Fibroblast of skin of right quadriceps (primary cell): ENCODE measurements at places on chromosomes 11 and 22.
A peak's percentile ranks its signal among the peaks of the same experiment; 100 is the strongest.

GRCh38 chr11:15651816-15652215, 537.1 kb downstream of the INSC start:
- no peak for DNase-seq

- no peak for DNase-seq
Measured at GRCh38 chr11:128551058-128551457, 36.3 kb downstream of the ETS1 start.

GRCh38 chr11:102559839-102560238, 29.3 kb upstream of the MMP7 start:
- DNase-seq = no peak

- no peak for DNase-seq
Measured at GRCh38 chr11:76216536-76217325, 10.4 kb upstream of the WNT11 start.

GRCh38 chr22:36226189-36226588, 13.1 kb downstream of the APOL2 start:
- no peak for DNase-seq

DNA sequence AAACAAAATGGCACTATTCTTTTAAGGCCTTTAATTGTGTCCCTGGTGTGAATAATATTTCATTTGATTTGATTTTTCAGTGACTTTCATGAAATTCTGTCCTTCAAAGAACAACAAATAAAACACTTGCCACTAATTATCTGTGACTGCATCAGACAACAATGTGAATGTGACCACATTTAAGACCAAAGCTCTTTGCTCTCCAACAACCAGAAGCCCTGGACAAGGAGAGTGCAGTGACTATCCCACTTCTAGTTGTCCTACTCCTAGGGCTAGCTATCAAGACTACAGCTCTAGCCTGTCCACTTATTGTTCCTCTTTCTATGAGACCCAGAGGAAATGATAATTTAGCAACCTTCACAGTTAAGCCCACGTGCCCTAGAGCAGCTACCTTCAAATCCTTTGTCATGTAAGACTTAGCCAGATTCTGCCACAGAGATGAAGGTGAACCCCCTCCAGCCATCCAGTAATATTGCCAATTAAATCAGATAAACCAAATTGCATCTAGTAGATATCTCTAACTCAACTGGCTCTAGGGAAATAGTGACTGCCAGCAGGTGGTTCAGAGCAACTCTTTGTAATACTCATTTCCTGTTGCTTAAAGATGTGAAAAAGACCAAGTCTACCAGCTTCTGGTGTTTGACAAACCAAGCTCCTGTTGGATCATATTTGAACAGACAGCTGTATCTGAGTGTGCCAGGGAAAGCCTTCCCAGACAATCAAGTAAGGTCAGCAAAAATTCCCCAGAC, 142.6 kb upstream of the BLID start:
- no peak for DNase-seq

DNA sequence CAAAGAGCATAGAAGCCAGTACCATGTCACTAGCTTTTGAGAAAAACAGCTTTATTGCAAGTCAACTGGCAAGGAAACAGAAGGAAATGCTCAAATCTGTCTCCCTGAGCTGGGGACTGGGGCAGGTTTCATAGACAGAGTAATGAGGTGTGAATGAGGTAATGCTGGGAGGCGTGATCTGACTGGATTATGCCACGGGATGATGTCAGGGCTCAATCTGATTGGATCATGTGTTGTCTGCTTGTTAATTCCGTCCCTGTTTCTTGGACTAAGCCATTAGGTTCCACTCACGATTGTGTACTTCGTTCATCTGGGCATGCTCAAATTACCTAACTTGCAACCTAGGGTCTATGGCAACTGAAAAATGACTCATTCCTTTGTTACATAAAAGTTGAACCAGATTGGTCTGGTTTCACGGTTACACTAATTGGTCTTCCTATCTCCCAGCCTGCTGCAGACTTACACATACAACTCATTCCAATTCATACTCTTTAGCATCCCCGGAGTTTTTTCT, 20.2 kb upstream of the OR10A5 start:
- DNase-seq = no peak

GRCh38 chr11:120807414-120808150, 216.3 kb upstream of the TBCEL start:
- DNase-seq = peak; percentile 92

DNA sequence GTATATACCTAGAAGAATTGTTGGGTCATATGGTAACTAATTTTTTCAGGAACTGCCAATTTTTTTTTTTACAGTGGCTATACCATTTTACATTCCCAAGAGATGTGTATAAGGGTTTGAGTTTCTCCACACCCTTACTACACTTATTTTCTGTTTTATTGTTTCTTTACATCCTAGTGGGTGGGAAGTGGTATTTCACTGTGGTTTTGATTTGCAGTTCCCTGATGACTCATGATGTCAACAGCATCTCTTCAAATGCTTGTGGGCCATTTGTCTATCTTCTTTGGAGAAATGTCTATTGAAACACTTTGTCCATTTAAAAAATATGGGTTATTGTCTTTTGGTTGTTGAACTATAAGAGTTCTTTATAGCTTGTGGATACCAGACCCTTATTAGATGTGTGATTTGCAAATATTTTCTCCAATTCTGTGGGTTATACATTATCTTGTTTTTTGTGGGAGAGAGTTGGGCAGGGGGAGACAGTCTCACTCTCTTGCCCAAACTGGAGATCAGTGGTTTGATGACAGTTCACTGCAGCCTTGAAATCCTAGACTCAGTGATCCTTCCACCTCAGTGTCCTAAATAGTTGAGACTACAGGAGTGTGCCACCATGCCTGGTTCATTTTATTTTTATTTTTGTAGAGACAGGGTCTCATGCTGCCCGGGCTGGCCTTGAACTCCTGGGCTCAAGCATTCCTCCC, 30.3 kb upstream of the PISD start:
- DNase-seq = peak; percentile 87

DNA sequence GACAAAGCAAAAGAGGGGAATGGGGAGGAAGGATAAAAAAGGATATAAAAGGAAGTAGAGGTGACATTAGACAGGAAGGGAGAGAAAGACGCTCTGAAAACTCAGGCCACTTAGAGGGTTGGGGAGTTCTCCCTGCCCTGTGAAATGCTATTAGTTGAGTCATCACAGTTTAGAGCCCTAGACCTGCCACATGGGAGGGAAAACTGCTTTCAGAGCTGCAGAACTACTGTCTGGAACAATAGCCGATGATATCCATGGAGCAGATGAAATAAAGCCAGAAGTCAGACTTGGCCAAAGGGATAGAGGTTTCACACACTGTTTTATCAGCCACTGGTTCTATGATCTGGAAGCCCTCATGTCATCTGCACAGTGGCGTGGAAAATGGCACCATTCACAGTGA, 157.9 kb downstream of the NCAM1 start:
- peak; percentile 23 for DNase-seq

GRCh38 chr22:29727131-29727523, 7.3 kb downstream of the CABP7 start:
- DNase-seq = peak; percentile 42

DNA sequence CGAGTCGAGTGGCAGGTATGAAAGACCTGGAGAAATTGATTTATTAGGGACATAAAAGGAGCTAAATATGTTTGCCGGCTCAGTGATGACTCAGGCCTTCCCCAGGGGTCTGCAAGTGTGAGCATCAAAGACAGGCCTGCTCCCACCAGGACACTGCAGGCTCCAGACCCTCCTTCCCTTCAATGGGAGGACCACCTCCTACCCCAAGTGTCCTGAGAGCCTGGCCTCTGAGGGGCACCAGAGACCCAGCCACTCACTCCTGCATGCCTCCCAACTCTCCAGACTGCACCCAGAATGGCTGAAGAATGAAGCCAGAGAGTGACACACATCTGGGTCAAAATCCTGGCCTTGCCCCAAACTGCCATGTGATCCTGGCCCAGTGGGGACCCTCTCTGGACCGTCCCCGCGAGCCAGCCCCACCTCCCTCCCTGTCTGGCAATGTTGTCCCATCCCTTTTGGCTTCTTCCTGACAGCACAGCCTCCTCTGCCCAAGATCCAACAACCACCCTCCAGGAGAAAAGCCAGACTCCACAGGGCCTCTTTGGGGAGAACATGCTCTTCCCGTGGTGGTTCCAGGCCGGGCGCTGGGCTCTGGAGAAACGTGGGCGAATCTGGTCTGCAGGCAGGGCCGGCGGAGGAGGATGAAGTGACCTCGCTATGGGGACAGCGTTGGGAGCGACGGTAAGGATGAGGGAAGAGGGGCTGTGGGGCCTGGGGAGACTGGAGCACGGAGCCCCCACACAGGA, 36.2 kb downstream of the CYTH4 start:
- DNase-seq = no peak

DNA sequence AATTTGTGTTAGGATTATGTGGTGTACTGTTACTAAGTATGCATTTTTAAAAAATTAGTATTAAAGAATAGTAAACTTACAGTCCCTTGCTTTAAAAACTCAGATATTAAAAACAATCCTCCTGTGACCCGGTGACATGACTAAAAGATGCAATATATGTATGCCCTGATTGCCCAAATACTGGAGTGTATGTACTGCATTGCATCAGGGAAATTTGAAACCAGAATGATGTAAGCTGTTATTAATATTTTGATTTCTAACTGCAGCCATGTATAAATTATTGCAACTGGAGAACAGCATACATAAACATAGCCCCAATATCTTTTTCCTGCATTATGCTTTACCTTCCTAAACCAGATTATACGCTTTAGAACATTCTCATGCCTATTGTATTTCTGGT, 3.7 kb upstream of the HSPA8 start:
- DNase-seq = peak; percentile 67

DNA sequence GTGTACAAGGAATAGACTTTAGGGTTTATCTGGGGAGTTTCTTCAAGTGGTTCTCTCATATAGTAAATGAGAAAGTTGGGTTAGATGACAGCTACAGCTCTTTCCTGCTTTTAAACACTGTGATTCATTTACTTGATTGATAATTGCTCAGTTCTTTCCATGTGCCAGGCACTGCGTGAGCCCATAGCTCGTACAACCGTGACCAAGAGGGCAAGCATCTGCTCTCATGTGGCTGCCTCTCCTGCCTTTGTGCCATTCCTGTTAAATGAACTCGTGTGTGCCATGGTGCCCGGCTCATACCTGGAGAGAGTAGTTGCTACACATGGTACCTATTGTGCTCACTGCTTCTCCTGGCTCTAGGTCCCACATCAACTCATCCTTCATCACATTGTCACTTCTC, 206.3 kb downstream of the SNX19 start:
- DNase-seq = no peak

DNA sequence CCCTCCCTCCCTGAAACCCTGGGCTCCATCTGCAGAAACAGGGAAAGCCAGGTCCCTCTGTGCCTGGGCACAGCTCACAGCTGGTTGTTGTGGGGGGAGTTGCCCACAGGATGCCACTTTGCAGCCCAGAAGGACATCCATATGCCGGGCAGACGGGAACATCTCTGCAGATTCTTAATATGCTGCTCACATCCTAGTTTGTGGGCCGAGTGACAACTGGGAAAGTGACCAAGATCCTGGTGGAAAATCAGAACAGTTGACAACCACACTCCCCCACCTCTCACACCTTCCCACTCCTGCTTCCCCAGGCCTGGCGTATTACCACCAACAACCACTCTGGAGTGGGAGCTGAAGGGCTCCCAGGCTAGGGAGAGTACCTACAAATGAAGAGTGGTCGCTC, 7.3 kb upstream of the SCGB1A1 start:
- no peak for DNase-seq

- no peak for DNase-seq
Measured at GRCh38 chr22:31193092-31193491, 19.0 kb upstream of the LIMK2 start.

- DNase-seq = no peak
Measured at GRCh38 chr22:43293655-43294392, 49.3 kb downstream of the SCUBE1 start.

GRCh38 chr22:42766860-42767259, 46.2 kb upstream of the A4GALT start:
- DNase-seq = no peak

GRCh38 chr22:46390652-46391301, 55.3 kb downstream of the TRMU start:
- DNase-seq = peak; percentile 52

DNA sequence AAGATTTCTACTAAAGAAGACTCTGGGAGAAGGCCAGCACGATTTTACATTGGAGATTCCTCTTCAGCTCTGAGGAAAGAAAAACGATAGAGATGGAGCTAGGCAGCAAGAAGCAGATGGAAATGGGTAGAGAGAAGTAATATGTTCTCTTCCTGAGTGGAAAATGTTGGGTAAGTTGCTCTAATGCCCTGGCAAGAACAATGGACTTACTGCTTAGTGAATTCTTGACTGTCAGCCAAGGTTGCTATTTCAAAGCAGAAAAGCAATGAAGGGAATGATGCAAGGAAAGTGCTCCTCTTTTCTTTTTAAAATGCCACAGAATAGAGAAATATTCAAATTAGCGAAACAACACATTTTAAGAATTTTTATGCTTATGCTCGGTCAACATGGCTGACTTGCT, 38.4 kb upstream of the CWF19L2 start:
- peak; percentile 54 for DNase-seq

- peak; percentile 26 for DNase-seq
Measured at GRCh38 chr11:57792060-57792541, 30.5 kb downstream of the CTNND1 start.

DNA sequence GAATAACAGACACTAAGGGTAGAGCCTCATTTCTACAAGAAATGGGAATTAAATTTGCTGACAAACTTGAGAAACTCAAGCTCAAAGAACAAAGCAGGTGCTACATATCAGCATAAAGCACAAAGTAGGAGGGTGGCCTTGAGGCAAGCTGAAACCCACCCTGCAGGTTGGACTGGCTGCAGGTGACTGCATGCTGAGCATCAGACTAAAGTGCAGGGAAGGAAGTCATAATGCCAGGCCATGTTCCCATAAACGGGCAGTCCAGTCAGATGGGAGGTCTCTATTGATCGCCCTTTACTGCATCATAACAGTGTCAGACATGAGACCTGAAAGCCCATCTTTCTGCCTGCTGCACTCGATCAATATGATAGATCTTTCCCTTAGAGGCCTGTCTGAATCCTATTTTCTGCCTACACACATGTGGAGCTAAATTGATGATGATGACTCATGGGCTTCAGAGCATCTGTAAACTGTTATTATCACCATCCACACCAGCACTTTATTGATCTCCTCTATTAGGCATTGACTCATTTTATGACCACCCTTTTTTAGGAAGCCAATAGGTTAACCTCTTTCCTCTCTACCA, 224.5 kb upstream of the DDI1 start:
- DNase-seq = no peak

DNA sequence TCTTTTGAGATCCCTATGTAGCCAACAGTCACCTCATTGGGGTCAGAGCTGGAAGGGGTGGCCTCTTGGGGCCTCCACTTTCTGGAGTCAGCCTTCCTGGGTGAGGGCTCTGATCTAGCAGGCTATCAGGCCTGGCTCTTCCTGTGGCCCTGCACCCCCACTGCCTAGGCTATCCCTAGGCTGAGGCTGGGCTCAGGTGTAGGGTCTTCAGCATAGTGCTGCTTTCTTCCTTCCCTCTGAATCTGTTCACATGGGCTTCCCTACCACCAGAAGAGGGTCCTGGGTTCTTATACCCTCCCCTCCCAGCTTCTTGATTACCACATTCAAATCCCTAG, 456 bp upstream of the SPI1 start:
- DNase-seq = no peak
